ENCODE measurements at places on chromosomes 5 and 9.

DNA sequence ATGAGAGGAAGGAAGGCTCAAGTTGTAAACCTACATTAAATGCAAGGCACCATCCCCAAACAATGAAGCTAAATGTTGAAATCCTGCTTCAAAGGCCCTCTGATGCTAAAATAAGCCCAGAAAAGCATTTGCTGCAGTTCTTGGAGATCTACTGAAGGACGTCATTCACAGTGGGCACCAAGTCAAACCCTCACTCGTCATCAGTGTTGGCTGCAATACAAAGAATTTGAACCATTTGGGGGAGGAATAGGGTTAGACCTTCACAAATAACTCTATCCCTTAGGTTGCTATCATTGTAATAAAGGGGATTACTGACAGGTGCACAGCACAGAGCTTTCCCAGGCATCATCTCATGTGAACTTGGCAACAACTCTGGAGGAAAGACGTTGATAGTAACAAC, 9.3 kb upstream of the MEGF9 start:
- DNase-seq, result no peak

- DNase-seq, result no peak
Observed at GRCh38 chr9:113973963-113974413, 97.9 kb downstream of the ZNF618 start.

GRCh38 chr9:110895147-110895905, 142.9 kb downstream of the LPAR1 start:
- DNase-seq, result no peak

DNA sequence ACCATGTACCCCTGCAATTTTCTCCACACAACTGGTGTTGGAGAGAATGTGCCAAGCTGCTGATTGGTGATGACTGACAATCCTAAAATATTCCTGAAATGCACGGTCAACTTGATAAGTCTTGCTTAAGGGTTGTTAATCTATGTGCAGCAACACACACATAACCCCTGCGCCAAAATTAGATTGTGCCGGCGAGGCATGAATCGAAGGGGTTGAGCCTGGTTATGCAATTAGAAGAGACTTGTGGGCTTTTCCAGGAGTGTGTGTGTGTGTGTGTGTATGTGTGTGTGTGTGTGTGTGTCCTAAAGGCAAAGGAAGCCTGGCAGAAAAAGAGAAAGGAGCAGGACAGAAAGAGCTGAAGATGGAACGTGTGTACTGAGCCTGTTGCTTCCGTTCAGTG, 22.3 kb downstream of the IRX2 start:
- no peak for DNase-seq

GRCh38 chr9:106797299-106797698, 65.7 kb upstream of the ZNF462 start:
- no peak for DNase-seq

DNA sequence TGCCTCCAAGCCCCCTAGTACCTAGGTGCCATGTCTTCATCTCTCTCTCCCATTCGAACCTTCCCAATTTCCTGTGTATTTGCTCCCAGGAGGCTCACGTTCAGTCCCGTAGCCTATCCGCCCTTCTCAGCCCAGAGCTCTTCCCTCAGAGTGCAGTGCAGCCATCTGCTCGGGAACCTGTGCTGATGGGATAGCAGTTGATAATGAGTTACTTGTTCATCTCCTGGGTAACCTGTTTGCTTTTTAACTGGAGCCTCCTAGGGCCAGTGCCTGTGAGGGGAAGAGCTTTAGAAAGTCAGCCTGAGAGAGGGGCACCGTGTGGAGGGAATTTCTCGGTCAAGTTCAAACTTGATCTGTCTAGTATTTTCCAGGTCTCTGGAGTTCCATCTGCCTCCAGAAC, 229.8 kb upstream of the IL12B start:
- DNase-seq, result no peak

GRCh38 chr9:38026840-38027527, 42.0 kb downstream of the SHB start:
- no peak for DNase-seq

DNA sequence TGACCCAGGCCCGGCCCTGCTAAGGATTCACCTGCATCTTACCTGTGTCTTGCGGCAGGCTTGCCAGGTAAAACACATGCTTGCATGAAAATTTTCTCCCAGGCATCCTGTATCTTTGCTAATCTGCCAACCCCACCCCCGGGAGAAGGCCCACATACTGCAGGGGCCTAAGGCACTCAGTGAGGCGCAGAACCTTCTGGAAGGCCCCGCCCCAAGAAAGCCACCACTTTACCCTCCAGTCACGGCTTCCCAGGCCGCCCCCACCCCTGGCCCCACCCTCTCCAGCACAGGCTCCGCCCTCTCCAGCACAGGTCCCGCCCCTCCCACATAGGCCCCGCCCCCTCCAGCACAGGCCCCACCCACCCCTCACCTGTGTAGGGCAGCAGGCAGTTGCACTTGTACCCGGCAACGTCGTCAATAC, 29.8 kb upstream of the SEC16A start:
- DNase-seq, result no peak

DNA sequence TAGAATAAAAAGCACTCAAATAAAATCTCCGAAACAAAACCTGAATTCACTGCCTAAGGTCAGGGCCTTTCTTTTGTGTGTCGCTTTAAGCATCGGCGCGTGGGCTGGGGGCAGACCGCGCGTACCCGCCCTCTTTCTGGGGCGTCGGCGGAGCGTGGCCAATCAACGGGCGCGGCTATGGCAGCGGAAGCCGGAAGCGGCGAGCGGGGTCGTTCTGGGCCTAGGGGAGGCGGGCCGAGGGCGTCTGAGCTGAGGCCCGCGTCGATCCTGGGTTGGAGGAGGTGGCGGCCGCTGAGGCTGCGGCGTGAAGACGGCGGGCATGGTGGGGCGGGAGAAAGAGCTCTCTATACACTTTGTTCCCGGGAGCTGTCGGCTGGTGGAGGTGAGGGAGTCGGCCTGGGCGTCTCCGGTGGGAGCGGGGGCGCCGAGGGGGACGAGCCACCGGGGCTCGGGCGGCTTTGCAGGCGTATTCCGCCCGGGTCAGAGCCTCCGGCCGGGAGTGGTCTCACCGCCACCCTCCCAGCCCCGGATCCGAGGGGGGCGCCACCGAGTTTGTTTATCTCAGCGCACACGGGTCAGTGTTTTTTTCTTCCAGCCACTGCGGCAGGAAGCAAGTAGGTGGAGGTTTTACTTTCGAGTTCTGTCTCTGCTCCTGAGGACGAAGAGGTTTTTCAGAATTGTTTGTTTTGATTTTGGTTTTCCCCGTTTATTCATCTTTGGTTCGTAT, at the start of gene MAT2B:
Gene MAT2B (plus strand): TSS at position 252 of the 727 bp plus-strand sequence. CDS start 68 bp downstream, at position 320.
- DNase-seq, result peak; percentile 87

GRCh38 chr5:149544028-149544420, 7.2 kb downstream of the CSNK1A1 start:
- no peak for DNase-seq

DNA sequence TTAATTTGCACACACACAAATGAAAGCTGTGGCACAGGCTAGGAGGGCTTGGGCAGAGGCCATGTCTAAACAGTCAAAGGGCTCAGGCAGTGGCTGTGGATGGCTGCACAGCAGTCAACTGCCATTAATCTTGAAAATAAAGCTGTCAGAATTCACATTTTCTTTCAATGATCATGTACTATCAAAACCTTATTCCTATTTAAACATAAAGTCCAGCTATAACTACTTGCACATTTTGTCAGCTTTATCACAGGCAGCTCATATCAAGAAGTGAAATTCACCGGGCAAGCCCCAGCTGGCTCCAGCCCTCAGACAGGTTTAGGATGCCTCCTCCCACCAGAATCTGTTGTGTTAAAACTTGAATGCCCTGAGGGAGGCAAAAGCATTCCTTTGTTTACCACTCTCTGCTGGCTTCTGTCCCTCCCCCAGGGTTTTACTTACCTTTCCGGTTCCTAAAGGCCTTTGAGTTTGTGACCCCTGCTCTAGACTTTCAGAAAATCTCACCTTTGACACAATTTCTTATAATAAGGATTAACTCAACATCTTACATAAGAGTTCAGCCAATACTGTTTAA, 54.9 kb upstream of the GRAMD2B start:
- no peak for DNase-seq

DNA sequence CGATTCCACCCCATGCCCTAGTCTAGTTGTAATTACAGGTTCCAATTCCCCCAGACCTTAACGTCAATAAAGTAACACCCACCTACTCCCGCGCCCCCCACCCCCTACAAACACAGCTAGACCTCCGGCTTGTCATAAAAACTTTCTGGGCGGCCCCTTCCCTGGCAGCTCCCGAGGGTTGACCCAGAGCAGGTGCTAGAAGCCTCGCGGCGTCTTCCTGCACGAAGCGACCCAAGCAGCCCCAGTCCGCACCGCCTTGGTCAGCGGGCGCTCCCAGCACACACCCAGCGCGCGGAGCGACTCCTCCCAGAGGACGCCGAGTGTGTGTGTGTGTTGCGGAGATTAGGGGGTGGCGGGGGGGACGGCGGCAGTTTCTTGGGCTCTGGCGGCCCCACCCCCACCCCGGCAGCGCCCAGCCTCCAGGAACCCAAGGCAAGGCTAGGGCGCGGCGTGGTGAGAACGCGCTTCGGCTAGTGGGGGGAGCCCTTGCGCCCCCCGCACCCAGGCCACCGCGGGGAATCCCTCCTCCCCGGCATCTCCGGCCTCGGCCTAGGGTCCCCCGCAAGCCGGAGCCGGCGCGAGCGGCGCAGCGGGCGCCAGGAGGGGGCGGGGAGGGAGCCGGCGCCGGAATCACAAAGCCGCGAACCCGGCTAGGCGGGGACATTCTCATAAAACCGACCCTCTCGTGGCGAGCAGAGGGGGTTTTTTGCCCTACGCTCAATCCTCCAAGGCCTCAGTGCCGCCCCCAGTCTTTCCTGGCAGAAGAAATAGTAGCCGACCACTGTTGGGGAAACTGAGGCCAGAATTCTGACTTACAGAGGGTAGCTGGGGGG, 2.2 kb downstream of the PCDH1 start:
- no peak for DNase-seq

DNA sequence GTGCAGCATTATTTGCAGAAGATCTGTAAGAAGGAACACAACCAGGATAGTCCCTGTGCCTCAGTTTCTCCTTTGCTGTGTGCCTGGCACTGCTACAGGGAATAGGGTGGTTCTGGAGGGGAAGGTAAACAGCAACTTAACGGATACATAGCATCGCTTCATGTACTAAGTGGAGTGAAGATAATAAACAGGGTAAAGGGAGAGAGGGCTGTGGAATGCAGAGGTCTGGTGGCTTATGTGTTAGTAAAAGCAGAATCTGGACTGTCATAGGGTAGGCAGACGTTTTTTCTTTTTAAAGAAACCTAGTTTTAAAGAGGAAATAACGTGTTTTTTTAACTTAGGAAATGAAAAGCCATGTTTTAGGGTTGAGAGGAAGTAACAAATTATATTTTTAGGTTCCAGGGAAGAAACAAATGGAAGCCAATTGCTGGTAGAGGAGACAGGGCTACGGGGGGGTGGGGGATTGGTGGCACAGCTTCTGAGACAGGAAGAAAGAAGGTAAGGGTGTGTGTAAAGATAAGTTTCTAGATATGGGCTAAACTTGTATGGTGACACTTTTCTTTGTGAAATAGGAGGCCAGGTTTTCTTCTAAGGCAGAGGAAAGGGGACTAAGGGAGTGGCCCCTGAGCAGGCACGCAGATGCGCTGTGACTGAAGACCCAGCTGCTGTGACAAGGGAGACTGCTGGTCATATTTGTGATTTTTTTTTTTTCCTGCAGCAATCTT, 1.3 kb downstream of the GNG10 start:
- DNase-seq, result no peak

GRCh38 chr9:91515074-91515687, 91.5 kb upstream of the NFIL3 start:
- no peak for DNase-seq

DNA sequence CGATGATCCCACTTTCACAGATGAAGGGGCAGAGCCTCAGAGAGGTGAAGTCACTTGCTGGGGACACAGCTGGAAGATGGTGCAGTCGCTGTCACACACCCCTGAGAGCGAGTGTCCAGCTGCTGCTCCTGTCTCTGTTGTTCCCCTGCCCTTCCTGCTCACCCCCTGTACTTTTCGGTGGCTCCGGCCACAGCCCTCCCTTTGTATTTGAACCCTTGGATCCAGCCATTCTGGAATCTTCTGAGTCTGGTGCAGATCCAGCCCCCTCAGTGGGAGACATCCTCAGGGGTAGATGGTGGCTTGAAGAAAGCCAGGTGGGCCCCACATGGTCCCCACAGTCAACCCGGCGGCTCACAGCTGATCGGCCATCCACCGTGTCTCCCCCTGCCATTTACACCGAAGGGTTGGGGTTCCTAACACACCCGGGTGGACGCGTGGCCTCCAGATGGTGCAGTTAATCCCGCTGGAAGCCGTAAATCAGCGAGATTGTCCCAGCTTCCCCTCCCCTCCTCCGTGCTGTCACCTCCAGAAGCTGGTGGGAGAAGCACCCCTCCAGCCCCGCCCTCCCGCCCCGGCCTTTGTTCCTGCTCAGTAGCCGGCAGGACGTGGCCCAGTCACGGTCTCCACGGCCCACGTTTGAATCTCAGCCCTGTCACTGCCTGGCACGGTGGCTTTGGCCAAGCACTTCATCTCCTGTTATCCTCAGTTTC, 204.8 kb downstream of the C9orf50 start:
- no peak for DNase-seq

GRCh38 chr5:131751506-131751905, 45.3 kb downstream of the FNIP1 start:
- DNase-seq, result no peak

- no peak for DNase-seq
Observed at GRCh38 chr9:77453825-77454647, 194.1 kb downstream of the GNA14 start.

GRCh38 chr5:76074487-76075065, 8.6 kb upstream of the SV2C start:
- DNase-seq, result no peak

DNA sequence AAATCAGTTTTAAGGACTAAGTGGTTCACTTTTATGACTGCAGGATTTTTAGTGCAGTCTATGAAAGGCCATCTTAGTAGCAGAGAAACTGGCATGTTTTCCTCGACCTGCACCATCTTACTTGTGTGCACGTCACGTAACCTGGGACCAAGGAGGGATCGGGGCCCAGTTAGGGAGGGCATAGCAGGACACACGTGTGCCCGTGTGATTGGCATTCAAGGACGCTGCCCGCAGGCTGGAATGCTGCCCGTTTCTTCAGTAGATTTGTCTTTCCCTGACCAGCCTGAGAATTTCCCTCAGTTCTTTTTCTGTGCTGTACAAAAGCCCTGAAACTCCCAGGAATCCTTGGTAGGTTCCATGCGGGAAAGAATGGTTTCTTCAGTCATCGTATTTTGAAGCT, 196.3 kb downstream of the TRIO start:
- DNase-seq, result no peak

- DNase-seq, result no peak
Observed at GRCh38 chr9:128128836-128129590, 1.5 kb upstream of the PTGES2 start.

DNA sequence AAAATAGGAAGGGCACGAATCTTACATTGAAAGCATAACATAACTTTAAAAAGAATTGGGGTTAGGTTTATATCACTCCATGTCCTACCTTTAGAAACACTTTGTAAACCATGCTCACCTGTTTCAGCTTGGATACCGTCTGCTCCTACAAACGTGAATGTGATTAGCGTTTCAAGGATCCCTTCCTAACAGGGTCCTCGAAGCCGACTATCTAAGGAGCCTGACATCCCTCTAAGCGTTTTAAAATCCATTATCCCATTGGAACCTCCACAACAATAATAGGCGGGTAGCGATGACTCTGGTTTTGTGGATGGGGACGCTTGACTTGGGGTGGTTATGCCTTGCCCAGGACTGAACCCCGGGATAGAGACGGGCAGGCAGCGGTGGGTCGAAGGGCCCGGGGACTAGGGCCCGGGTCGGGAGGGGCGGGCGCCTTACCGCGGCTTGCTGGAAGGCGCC, 937 bp downstream of the SVEP1 start:
- no peak for DNase-seq
